Cardiac fibroblast (primary cell): ENCODE measurements at places on chromosomes 5 and 9.

GRCh38 chr9:22731786-22732185, 285.2 kb downstream of the DMRTA1 start:
- DNase-seq: no peak

GRCh38 chr5:57738301-57738700, 255.7 kb upstream of the ACTBL2 start:
- DNase-seq: no peak

- peak; percentile 72 for DNase-seq
These were observed 148.1 kb downstream of the NPR3 start for GRCh38 chr5:32859211-32859641.

DNA sequence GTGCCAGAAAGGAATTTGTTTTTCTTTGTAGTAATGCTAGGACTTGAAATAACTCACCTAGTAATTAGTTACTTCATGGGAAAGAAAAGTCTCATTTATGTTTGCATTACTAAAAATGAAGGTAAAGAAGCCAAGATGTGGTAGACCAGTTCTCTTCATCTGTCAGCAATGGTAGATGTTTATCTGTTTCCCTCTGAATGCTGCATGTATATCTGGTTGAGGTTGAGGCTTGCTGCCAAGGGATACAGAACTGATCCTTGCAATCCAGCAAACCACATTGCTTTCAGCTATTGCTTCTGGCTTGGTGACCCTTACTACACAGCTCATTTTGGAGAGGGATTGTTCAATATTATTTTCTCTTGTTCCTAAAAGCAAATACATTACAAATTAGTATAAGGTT, 73.6 kb downstream of the ZNF474 start:
- DNase-seq: peak; percentile 14

GRCh38 chr9:33861917-33862453, 45.0 kb downstream of the UBE2R2 start:
- DNase-seq: no peak

- no peak for DNase-seq
These were observed 59.2 kb downstream of the ARHGEF37 start for GRCh38 chr5:149640350-149640999.

DNA sequence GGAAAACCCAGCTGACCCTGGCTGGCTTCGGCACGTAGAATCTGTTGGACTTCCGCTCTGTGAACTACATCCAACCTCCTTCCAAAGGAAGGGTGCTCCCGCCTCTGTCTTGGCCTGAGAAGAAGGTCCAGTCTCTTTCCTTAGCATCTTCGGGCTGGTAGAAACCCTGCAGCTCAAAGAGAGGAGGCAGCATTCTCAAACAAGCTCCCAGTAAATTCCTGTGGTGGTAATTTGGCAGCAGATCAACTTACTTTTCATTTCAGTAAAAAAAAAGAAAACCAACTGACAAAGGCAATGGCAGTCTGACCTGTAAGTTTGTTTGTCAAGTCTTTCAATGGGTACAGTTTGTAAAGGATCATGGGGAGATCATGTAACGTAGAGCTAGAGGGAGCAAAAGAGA, 176.7 kb downstream of the MED10 start:
- DNase-seq: peak; percentile 12

DNA sequence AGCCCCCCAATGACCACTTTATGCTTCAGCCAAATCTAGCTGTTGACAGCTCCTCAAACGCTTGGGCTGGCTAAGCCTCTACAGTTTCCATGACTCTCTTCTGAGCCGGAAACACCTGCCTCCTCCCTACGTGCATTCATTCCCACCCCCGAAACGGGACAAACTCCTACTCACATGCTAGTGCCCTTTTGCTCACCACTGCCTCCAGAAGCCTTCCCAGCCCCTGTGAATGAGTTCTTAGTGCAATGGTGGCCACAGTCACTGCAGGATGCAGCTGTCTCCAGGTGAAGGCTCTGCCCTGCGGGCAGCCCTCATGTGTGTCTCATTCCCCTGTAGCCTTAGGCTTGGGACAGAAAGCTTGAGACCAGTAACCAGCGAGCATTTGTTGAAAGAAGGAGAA, 68.8 kb upstream of the DAB2IP start:
- DNase-seq: no peak

GRCh38 chr9:78470741-78471140, 173.8 kb downstream of the PSAT1 start:
- no peak for DNase-seq

DNA sequence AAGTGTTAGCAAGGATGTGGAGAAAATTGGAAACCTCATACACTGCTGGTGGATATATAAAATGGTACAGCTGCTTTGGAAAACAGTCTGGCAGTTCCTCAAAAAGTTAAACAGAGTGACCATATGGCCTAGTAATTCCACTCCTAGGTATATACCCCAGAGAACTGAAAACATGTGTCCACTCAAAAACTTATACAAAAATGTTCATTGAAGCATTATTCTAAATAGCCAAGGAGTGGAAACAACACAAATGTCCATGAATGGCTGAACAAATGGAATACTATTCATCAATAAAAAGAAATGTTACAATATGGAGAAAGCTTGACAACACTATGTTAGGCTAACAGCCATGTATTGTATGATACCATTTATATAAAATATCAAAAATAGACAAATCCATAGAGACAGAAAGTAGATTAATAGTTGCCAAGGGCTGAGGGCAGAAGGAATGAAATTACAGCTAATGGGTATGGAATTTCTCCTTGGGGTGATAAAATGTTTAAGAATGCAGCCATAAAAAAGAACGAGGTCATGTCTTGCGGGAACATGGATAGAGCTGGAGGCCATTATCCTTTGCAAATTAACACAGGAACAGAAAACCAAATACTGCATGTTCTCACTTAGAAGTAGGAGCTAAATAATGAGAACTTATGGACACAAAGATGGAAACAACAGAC, 33.6 kb upstream of the FBP1 start:
- DNase-seq: peak; percentile 72

DNA sequence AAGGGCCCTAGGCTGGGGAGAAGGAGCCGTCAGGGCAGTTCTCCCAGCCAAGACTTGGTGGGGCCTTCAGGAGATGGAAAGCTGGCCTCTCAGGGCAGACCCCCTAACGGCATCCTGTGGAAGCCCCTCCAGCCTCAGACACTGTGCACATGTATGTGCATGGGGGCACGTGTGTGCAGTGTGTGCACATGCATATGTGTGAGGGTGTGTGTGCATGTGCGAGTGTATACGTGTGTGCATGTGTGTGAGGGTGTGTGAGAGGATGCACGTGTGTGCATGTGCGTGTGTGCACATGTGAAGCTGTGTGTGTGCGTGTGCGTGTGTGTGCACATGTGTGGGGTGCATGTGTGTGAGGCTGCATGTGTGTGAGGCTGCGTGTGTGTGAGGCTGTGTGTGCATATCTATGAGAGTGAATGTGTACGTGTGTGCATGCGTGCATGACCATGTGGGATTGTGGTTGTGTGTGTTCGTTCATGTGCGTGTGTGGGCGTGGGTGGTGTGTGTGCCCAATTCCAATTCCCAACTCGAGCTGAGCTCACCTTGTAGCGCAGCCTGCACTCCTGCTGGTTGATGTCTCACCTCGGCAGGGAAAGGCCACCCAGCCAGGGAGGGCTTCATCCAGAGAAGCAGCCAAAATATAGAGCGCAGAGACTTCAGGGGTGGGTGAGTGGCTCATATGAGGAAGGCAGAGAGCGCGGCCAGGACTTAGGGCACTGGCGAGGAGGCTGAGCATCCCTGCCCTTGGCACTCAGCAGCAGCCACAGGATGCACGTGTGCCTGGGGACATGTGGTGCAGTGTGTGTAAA, 142.7 kb upstream of the PPP1R26 start:
- DNase-seq: no peak

DNA sequence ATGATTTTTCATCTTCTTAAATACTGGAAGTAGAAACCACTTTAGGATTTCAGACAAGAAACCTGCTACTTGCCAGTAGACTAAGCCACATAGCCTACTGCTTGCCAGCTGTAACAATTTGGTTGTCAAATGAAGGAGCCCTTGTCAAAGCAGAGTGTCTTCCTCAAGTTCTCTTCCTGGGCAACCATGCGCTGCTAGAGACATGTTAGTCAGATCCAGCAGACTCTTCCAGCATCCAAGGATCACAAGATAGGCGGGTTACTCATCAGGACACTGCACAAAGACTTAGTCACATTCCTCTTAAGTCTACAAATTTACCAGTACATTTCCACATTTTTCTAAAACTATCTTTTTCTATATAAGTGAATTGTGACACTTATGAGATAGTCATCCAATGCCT, 24.4 kb downstream of the SKIC3 start:
- peak; percentile 67 for DNase-seq

DNA sequence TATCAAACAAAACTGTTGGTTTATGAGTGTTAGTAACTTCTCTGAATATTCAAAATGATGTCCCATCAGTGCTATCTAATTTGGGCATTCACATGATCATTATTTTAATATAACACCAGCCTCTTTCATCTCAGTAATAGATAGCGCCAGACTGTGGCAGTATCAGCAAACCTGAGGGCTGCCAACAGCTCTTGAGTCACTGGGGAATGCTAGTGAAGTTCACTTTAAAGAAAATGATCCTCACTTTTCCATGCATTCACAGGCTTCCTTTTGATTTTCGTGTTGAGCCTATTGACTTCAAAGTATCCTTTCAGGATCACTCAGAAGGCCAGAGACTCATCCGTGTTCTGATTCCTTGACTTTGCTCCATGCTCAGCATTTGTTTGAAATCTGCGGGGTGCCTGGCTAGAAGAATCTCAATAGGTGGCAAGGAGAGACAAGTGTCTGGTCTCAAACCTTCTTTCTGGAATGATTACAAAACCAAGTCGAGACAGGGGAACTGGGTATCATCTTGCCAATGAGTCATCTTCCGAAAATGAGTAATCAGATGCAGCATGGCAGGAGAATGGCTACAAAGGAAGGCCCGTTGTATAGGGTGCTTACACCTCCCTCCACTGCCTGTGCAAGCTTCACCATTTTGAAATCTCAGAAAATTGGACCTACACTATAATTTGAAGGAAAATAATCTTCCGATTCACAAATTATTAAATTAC, 509.1 kb downstream of the RASEF start:
- DNase-seq: no peak

DNA sequence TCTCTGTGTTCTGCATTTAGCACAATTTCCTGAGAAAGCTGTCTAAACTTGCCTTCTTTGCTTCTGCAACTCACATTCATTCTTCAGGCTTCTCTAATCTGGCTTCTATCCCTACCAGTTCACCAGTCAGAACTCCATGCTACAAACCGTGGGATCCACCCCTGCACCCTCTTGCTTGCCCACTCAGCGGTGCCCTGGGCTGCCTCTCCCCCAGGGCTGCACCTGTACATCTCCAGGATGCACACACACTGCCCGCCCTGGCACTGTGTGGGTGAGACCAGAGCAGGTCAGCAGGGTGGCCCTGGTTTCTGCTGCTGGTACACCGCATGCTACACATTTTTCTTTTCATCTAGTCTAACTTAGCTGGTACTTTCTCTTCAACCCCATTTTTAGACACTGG, 127.1 kb downstream of the FANCC start:
- no peak for DNase-seq

- peak; percentile 41 for DNase-seq
These were observed 29.8 kb downstream of the PRUNE2 start for GRCh38 chr9:76876098-76876497.

DNA sequence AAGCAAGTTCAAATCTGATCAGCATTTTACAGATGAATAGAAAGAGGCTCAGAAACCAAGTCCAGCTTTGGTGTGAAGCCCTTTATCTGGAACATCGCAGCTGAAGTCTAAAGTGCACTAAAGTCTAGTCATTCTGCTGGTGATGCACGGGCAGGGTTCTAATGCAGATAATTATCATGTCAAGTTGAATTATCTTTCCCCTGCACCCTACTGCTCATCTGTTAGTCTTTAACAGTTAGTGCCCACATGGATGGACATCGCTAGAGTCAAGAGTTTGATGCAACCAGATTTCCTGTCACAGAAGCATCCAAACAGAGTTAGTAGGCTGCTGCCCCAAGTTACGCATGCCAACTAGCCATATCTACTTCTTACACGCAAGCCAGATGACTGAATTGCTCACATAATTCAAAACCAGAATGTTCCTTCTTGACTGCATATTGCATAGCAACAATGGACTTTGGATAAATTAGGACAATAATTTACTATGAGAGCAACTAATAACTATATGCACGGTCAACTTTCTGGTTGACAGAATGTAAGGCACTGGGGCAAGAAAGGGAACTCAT, 1.6 kb upstream of the TOMM5 start:
- no peak for DNase-seq

DNA sequence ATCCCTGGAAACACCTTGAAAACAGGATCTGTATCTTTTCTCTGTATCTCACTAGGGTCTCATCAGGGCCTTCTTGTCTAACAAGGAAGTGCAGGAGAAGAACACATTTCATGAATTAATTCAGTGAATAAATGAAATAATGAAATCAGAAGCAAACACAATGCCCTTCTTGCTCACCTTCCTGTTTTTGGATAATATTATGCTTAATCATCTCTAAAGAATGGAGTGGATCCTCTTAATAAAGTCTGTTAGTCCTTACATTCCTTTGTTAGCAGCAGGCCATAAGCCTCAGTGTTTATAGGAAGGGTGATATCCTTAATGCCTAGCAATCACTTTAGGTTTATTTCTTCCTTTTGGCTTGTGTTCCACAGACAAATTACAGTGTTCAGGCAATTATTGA, 837.1 kb upstream of the SEMA6A start:
- DNase-seq: peak; percentile 54

DNA sequence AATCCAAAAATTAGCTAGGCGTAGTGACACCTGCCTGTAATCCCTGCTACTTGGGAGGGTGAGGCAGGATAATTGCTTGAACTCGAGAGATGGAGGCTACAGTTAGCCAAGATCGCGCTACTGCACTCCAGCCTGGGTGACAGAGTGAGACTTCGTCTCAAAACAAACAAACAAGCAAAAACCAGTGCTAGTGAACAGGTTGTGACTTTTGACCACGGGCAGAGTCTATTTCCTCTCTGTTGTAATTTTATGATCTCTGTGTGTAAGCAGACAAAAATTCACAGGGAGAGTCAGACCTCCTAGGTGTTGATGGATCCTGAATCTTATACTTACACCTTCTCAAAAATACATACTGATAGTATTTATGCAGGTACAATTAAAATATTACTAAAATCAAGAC, 65.8 kb downstream of the SPEF2 start:
- no peak for DNase-seq

- no peak for DNase-seq
These were observed 1278.2 kb downstream of the CDH12 start for GRCh38 chr5:21574961-21575360.

- peak; percentile 11 for DNase-seq
These were observed 36.9 kb upstream of the CDK20 start for GRCh38 chr9:88011005-88011766.

DNA sequence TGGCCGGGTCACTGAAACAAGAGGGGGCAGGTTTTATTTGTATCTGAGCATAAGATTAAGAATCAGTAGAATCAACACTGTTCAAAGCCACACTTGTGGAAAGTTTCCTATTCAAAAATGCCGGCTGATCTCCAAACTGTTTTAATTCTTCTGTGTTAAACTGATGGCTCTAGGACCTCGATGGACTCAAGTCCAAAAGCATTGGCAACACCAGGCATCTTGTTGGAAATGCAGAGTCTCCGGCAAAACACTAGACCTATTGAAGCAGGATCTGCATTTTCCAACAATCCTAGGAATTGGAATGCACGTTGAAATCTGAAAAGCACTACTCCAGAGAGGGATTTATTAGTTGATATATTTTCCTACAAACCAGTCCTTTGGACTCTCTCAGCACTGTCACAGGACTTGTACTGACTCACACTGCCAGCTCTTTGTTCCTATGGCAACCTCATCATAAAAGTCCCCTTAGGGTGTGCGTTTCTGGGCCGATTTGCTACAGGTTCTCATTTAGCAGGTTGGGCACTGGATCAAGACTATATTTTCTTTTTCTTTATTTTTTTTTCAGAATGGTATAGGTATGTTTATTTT, 48.1 kb upstream of the PCA3 start:
- no peak for DNase-seq

GRCh38 chr9:132828201-132828770, 49.8 kb downstream of the AK8 start:
- no peak for DNase-seq
